ENCODE measurements at places on chromosomes 5 and 9. TPM values are rescaled to one million over a fixed set of nuclear protein-coding genes. Genes with fewer than 3 reads are reported as not detected.

DNA sequence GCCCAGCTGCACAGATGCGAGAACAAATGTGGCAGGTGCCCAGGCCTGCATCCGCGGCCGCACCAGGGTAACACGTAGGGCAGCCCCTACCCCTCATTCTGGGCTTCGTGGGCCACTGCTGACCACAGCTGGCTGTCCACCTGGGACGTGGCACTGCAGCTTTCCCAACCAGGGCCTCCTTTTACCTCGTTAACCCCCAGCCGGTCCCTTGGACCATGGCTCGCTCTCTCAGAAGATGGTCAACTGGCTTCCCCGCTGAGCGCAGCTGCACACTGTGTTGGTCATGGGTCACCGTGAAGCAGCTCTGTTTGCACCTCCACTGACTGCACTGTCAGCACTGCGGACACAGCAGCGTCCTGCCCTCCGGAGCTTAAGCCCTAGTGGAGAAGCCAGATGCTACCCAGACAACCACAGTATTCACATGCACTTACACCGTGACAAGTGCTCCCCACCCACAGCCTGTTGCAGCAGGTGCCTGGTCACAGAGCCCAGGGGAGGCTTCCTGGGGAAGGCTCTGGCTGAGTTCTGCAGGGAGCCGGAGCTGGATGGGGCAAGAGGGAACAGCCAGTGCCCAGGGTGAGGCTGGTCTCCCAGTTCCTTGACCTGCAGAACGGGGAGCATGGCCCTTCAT is 10.5 kb upstream of the PLEKHG4B start:
- DNase-seq, result peak; percentile 43

Gene PCDHA9
- polyA plus RNA-seq, result 0.06 TPM

DNA sequence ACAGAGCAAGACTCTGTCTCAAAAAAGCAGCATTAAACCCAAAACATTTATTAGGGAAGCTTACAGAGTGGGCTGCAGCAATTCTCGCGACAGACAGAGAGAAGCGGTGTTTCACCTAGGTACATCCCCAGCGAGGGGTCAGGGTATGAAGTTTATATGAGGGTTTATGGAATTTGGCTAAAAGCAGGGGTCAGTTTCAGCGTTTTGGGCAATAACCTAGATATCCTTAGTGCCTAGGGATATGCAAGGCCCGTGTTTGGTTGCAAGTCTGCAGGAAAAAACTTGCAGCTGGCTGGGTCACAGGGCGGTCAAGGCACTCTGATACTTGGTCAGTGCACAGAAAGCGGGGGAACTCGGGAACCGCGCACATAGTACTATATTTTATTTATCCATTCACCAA is 649 bp upstream of the GLE1 start:
- no peak for DNase-seq

GRCh38 chr5:176846335-176847140 is 36.2 kb downstream of the UNC5A start:
- no peak for DNase-seq

GRCh38 chr5:76477571-76477970 is 74.5 kb downstream of the IQGAP2 start:
- no peak for DNase-seq

Data from left lung (tissue), 14 donors.